Nucleus accumbens (tissue), 56 donors: ENCODE measurements at places on chromosomes 2 and 18.

GRCh38 chr2:86297382-86298147, 39.9 kb downstream of the REEP1 start:
- DNase-seq: no peak

GRCh38 chr2:25957743-25958142, 24.6 kb downstream of the KIF3C start:
- DNase-seq: no peak

GRCh38 chr2:11683966-11684365, 14.0 kb upstream of the NTSR2 start:
- DNase-seq: no peak

GRCh38 chr2:85458601-85459563, 40.4 kb downstream of the SH2D6 start:
- DNase-seq: no peak

- DNase-seq: peak; percentile 26
Observed at GRCh38 chr2:54176577-54176976, 61.2 kb downstream of the ACYP2 start.

GRCh38 chr2:10357193-10358169, 54.8 kb downstream of the HPCAL1 start:
- DNase-seq: no peak

DNA sequence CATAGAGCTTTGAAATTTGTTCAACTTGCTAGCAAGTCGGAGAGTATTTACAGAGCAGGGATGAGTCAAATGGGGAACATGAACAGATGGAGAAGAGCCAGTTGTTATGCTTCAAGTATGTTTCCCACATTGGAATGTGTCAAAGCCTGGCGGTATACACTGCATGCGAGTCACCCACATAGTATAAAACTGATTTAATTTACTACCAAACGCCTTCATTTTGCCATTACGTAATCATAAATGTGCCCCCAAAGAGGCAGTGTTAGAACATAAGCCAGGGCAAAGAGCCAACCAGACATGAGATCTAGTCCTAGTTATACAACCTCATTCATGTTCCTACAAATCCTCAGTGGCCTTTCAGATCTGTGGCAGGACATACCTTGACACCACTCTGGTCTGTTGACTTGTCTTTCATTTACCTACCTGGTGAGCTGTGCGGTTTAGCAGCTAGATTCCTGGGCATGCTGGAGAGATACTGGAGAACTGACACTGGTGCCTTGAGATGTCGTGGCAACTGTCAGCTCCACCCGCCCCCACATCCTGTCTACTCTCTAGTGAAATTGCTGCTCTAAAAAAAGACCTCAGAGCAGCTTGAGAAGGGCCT, 21.7 kb upstream of the NRP2 start:
- no peak for DNase-seq

GRCh38 chr2:42926434-42927333, 134.3 kb upstream of the HAAO start:
- DNase-seq: no peak

DNA sequence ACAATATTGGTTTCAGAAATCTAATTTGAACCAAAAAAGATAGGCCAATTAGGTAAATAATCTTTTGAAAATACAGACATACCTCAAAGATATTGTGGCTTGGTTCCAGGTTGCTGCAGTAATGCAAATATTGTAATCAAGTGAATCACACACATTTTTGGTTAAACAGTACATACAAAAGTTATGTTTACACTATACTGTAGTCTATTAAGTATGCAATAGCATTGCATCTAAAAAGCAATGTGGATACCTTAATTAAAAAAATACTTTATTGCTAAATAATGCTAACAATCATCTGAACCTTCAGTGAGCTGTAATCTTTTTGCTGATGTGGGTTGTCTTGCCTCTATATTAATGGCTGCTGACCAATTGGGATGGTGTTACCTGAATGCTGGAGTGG, 67.3 kb downstream of the KYNU start:
- DNase-seq: no peak
